ENCODE measurements at places on chromosomes 16 and 17.

- no peak for DNase-seq
These were observed 158.4 kb downstream of the KCNJ2 start for GRCh38 chr17:70327723-70328122.

DNA sequence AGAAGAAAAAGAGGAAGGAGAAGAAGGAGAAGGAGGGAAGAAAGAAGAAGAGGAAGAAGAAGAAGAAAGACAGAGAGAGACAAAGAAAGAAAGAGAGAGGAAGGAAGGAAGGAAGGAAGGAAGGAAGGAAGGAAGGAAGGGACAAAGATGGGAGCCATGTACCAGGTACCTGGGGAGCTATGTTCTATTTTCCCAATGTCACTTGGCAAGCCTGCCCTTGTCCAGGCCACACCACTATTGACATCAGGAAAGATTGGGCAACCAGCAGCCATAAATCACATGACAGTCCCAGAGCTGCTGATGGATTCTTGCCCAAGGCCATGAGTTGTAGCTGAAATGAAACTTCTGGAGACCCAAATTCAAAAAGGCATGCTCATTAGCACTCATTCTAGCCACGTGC, 2.7 kb upstream of the CES1 start:
- DNase-seq, result no peak

GRCh38 chr17:30300818-30301217, 9.1 kb upstream of the BLMH start:
- no peak for DNase-seq

DNA sequence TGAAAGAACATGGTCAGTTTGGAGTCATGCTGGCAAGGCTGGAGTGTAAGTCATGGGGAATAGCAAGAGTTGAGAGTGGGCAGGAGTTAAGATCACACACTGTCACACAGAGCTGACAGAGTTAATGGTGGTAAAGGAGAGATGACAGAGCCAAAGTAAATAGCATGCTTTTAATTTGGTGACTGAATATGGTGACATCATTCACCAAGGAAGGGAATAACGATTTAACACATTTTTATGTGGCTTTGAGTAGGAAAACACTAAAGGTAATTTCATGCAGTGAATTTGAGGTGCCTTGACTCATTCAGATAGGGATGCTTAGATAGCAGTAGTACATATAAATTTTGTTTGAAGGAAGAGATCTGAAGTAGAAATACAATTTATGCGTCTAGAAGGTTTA, 42.1 kb downstream of the SYNRG start:
- DNase-seq, result no peak

- DNase-seq, result peak; percentile 59
These were observed 44.4 kb downstream of the LYRM1 start for GRCh38 chr16:20944861-20945574.

- DNase-seq, result no peak
These were observed 478.1 kb downstream of the NPIPA7 start for GRCh38 chr16:16857012-16857411.

DNA sequence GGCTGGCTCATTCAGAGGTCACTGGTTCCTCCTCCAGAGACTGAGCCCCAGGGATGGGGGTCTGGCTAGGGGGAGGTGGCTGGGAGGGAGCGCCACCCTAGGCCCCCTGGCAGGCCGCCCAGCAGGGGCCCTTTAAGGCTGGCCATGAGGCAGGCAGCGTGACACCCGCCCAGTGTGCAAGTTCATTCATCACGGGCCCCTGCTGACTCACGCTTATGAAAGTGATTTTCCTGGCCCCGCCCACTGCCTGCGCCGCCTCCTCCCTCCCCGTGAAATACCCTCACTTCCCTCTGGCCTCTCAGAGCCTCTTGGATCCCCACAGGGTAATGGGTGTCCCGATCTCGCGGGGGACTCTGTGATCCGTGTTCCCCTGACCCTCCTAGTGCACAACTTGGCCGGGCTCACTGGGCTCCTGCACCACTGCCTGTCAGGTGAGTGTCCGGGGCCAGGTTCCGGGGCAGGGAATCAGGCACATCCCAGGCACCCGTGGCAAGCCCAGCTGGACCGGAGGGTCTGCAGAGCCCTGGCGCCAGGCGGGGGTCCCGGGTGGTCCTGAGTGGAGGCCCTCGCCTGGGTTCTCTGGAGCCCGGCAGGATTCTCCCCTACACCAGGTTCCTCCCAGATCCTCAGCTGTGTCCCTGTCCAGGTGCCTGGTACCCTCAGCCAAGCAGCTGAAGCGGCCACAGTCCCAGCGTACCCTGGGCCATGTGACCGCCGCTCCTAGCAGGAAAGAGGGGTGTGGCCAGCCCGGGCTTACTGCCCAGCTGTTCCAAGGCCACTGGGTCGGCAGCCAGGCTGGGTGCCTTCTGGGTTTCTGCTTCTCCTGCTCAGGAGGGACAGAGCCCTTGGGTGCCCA, at the start of gene OSGIN1:
TSS of gene OSGIN1 (plus strand) at position 301 of the 856 bp plus-strand sequence. CDS start 4,432 bp downstream, outside the sequence.
- DNase-seq, result peak; percentile 74

- no peak for DNase-seq
These were observed 17.6 kb downstream of the RAPGEFL1 start for GRCh38 chr17:40194821-40195220.

DNA sequence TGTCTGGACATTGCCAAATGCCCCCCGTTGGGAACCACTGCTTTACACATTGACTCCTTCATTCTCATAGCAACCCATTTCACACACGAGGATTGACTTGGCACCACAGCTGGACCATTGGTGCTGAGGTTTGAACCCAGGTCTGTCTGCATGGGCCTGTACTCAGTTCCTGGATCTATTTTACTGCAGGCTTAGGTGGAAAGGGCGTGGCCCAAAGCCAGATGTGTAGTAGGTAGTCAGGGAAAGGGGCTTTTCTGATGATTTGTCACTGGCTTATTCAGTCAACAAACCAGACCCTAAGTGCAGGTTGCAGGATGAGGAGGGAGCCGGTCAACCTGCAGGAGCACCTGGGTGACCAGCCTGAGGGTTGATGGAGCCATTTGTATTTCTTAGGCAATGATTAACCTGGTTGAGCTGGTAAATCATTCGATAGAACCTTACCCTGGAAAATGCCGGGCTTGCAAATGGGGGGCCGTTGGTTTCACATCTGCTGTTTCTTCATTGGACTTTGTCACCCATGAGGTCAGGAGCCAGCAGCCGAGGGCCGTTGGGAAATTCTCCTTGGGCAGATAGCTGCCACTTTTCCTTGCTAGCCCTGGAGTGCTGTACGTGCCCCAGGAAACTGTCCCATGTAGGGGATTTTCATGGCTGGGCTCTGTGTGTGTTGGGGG, 104.4 kb downstream of the CMIP start:
- DNase-seq, result no peak

DNA sequence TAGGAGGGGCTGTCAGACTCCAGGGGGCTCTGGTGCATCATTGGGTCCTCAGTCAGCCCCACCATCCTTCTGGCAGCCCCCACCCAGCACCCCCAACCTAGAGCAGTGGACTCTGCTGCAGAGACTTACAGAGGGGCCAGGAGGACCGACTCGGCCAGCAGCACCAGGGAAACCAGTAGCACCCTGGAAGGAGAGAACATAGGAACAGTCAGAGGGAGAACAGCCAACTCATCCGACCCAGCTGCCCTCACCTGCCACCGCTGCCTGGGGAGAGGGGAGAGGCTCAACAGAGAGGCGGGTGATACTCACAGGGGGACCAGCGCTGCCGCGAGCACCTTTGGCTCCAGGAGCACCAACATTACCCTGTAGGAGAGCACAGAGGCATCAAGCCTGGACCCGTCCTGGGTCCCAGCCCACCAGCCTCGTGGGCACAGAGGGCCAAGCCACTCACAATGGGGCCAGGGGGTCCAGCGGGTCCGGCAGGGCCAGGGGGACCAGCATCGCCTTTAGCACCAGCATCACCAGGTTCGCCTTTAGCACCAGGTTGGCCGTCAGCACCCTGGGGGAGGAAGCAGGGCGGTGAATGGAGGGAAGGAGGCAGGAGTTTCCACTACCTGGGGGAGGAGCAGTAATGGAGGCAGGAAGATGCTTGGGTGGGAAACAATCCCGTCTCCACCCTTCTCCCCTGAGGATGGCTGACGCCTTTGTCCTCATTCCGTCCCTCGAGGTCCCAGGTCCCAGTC, 11.7 kb downstream of the COL1A1 start:
- no peak for DNase-seq

DNA sequence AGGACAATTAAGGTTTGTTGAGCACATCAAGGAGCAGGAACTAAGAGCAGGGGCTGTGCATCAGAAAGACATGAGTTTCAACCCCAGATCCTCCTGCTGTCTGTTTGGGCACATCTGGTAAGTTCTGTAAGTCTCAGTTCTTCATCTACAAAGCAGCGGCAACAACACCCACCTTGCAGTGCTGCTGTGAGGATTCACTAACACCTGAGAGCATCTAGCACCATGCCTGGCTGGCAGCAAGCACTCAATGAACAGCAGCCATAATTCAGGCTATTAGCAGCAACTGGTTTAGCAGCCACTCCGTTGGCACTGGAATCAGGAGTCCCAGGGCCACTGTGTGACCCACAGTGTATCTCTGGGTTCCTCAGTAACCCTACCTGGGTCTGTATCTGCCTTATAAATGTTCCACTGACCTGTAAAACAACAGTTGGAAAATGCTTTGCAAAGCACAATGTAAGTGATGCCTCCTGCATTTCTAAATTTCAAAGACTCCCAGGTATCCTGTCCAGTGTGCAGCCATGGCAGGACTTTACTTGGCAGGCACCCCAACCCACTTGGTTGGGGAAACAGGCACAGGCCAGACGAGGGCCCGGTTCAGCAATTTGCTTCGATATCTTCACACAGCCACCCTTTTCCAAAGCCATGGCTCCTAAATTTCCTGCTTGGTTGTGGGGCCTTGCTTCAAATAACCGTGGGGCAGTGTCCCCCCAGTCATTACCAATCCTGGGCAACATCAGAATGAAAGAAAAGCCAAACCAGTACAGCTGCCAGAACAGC, 4.2 kb downstream of the ST3GAL2 start:
- DNase-seq, result no peak

DNA sequence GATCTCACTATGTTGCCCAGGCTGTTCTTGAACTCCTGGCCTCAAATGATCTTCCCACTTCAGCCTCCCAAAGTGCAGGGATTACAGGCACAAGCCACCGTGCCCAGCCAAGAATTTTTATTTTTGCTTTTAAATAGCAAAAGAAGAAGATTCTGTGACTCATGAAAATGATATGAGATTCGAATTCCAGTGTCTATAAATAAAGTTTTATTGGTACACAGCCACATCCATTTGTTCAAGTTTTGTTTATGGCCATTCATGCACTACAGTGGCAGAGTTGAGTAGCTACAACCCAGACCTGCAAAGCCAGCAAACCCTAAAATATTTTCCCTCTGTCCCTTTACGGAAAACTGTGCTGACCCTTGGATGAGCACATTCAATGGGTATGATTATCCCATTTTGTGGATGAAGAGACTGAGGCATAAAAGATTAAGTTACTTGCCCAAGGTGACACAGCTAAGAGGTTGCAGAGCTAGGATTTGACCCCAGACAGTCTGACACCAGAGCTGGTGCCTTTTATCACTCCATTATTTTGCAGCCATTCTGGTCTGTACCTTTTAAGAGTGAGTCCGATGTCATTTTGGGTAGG, 34.2 kb downstream of the SCNN1G start:
- DNase-seq, result no peak

GRCh38 chr17:7707858-7708750, 3.1 kb downstream of the EFNB3 start:
- DNase-seq, result no peak

- DNase-seq, result peak; percentile 54
These were observed 6.9 kb upstream of the ELAC2 start for GRCh38 chr17:13024526-13025257.

DNA sequence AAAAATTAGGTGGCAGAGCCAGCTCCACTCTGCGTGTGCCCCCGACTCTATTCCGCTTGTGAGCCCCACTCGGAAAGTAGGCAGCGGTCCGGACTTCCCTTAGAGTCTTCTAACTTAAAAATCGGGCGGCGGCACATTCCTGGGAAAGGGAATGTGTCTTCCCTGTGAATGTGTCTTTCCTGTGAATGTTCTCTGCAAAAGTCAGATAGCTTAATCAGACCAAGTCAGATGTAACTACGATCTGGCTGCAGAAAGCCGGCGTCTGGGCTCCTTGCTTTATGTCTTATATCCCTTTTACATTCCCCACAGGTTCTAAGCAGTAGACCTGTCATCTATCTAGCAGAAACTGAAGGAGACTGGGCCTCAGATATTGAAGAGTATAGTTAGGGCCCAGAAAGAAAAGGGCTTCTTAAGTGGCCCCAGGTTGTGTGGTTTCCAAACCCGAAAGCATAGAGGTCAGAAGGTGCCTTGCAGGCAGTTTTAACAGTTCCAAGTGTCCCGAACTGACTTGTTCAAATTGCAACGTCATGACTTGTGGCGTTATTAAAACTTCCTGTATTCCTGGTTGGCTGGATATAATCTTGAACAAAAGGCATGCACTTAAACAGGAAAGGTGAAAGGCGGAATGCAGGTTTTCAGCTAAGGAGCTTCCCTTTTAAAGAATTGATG, 601 bp downstream of the PHKB start:
- DNase-seq, result peak; percentile 34

GRCh38 chr16:54296543-54296942, 10.0 kb upstream of the IRX3 start:
- no peak for DNase-seq

GRCh38 chr17:73934696-73935095, 268.8 kb upstream of the RPL38 start:
- no peak for DNase-seq

DNA sequence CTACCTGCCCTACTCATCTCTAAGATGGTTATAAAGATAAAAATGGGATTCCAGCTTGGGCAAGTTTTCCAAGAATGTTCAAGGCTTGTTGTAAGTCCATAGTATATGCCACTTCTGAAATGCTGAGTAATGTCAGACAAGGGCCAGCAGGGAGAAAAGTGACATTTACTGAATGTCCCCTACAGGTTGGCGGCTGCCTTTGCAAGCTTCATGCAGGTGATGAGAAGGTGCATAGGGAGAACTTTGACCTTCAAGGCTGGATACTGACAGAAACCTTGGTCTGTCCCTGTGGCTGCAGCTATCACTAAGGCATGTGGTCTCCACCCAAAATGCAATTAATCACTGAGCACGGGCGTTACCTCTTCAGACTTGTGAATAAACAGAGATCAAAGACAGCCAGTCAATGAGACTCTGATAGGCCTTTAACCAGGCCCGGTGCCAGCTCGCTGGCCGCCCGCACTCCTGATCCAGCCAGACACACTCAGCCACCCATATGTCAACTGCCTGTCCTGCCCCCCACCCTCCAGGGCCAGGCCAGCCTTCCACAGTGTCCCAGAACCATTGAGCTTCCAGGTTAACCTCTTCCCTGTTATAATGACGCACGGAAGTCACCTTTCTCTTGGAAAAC, 26.8 kb upstream of the AXIN2 start:
- DNase-seq, result no peak
